NCI-H460 (cell line): ENCODE measurements at places on chromosomes 4 and X. TPM values are rescaled to one million over a fixed set of nuclear protein-coding genes. Genes with fewer than 3 reads are reported as not detected.

The NUDT9 gene
- total RNA-seq: 13.4 and 15.4 TPM in 2 replicates

The CCDC120 gene
- 0.22 and 0.52 TPM in 2 replicates for total RNA-seq

The RHOXF1 gene
- total RNA-seq: not detected in 2 replicates

The CT55 gene
- not detected in 2 replicates for total RNA-seq

The KDR gene
- 0.10 and 0.35 TPM in 2 replicates for total RNA-seq

The RS1 gene
- not detected in 2 replicates for total RNA-seq

The NPY1R gene
- 0.07 TPM in 1 of 2 replicates, not detected in the other for total RNA-seq

The HPSE gene
- total RNA-seq: 4.4 and 4.8 TPM in 2 replicates

The HSFX4 gene
- total RNA-seq: not detected in 2 replicates

The NCAPG gene
- 44.1 and 44.2 TPM in 2 replicates for total RNA-seq

The SPANXC gene
- total RNA-seq: not detected in 2 replicates

The BTK gene
- total RNA-seq: 0.05 TPM in 1 of 2 replicates, not detected in the other

The SOWAHB gene
- total RNA-seq: not detected in 2 replicates

The GLUD2 gene
- total RNA-seq: 0.26 and 0.35 TPM in 2 replicates

The STAP1 gene
- not detected in 2 replicates for total RNA-seq

The CDX4 gene
- not detected in 2 replicates for total RNA-seq
